Stimulated activated naive CD8-positive, alpha-beta T cell treated with anti-CD3 and anti-CD28 coated beads, Interleukin-15, Interleukin-2, amounts not matched to agents 100 U/mL and 50 U/mL, for 24 hours (primary cell): ENCODE measurements at places on chromosomes 11 and 22.

GRCh38 chr11:67997475-67997921 is 6.4 kb downstream of the UNC93B1 start:
- DNase-seq, result no peak

GRCh38 chr11:113407163-113407562 is 19.6 kb downstream of the ANKK1 start:
- no peak for DNase-seq

GRCh38 chr11:12106101-12106500 is 4.3 kb upstream of the MICAL2 start:
- DNase-seq, result no peak

DNA sequence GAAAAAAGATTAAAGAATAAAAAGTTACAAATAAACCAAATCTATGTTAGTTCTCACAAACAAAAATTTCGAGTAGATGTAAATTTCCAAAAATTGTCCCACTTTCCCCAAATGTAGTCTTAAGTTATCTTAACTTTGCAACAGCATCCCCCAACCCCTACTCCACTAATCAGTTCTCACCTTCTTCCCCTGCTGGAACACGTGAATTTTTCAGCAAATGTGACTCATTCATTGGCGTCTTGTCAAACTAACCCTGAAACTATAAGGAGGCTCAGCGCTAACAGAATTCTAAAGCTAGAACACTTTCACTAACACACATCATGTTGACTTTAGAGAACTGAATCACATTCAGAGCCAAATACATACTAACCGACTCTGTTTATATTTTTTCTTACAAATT is 46.1 kb downstream of the PHF21A start:
- no peak for DNase-seq

DNA sequence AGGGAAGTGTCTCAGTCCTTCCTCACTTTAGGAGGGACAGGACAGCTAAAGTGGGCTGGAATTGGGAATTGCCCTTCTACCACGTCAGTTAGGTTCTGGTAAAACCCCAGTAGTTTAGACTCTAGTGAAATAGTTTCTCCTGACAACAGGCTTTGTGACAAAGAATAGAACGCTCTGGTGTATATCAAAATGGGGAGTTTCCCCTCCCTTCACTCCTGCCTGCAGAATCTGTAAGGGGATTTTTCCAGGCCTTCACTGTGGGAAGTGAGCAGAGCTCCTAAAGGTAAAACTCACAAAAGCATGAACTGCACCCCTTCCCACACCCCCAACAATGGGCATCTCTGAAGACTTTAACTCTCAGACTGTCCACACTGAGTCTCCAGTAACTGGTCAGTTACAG is 460.9 kb upstream of the LRRC4C start:
- DNase-seq, result no peak

DNA sequence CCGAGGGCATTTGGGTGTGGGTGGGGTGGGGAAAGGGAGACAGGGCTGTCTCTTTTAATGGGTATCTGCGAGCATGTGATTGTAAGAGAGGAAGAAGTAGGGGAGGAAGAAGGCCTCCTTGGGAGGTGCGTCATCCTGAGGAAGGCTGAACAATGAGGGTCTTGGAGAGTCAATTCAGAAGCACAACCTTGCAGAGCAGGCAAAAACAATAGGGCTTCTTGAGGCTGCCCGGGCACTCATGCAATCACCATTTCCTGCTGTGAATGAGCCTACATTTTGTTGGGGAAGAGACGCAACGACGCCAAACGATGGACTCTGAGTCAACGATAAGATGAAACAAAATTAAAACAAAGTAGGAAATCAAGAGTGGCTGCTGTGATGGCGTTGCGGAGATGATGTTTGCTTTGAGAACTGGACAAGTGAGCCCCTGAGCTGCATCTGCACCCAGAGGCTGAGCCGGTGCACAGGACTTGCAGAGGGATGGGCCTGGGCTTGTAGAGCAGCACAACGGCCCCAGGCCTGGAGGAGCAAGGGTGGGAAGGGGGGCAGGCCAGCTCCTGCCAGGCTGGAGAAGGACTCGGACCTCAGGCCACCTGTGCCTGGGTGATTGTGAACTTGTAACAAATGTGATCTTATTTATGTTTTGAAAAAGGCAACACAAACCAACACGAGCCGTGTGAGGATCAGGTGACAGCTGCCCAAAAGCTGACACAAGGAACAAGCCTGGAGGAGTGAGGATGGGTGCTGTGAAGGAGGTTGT is 92.3 kb upstream of the B3GAT1 start:
- DNase-seq, result no peak

DNA sequence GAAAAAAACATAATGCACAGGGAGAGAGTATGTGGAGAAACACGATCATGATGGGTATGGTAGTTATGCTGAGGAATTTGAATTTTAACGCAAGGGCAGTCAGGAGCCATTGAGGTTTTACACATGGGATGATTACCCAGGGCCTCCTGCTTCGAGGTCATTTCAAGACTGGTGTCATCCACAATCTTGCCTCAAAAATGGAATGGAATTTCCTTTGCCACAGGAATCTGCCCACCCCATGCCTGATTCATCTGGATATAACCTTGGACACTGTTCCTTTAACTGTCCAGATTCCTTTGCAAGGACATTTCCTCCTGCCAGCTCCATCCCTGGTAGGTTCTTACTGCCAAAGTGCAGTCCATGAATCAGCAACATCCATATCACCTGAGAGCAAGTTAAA is 655.9 kb upstream of the TENM4 start:
- no peak for DNase-seq

DNA sequence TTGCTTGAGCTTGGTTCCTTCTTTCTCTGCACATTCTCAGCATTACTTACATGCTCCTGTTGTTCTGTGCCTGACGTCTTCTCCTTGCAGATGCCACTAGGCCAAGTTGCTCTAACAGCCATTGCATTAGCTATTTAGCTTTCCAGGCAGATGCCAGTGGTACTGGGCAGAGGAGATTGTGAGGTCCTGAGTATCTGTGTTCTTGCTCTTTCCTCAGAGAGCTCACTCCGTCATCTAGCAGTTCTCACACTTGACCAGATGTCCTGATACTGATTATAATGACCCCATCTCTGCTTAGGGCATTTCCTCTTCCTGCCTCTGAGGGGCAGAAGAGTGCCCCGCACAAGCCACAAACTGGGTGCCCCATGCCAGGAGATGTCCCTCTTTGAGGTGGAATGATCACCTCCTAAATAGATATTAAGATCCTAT is 30.7 kb downstream of the ARHGAP1 start:
- no peak for DNase-seq

GRCh38 chr22:24681236-24681635 is 78.2 kb downstream of the GGT1 start:
- DNase-seq, result no peak

GRCh38 chr22:32920032-32920628 is 118.6 kb downstream of the TIMP3 start:
- DNase-seq, result no peak

GRCh38 chr11:9231848-9232177 is 33.3 kb downstream of the DENND5A start:
- DNase-seq, result no peak

GRCh38 chr22:35128637-35129036 is 62.7 kb downstream of the ISX start:
- no peak for DNase-seq

DNA sequence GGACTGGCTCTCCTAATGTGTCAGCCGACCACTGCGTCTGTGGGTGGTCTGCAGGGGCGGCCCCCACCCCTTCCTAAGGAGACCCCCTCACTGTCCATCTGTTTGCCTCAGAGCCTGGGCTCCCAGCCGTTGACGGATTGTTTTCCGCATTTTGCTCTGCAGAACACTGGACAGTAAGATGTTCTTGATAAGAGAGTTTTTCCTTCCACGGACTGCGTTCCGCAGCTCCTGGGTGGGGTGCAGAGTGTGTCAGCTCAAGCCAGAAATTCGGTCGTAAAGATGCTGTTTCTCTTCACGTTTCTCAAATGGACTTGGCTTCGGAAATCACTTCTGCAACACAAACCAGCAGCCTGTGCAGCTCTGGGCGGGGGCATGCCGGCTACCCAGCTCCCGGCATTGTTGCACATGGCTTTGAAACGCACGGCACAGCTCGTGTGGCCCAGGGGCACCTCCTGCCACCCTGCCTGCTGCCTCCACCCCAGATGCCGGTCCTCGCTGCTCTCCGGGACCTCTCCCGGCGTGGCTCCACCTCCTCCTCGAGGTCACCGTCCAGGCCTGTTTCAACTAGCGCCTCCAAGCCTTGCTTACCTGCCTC is 2.9 kb upstream of the MRGPRG start:
- no peak for DNase-seq

DNA sequence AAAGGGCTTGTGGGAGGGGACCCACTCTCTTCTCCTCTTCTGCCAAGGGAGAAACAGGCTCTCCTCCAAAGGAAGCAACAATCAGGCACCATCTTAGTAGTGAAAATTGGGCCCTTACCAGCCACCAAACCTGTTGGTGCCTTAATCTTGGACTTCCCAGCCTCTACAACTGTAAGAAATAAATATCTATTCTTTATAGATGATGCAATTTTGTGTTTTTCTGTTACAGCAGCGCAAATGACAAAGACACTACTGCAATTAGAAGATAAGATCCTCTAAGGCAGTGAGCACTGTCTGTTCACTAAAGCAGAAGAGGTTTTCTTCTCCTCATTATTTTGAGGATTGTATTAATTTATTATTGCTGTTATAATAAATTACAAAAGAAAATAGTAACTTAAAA is 691.4 kb upstream of the CCDC179 start:
- no peak for DNase-seq

- no peak for DNase-seq
Measured at GRCh38 chr11:34192481-34193401, 87.3 kb downstream of the NAT10 start.

- no peak for DNase-seq
Measured at GRCh38 chr11:27388001-27388400, 25.0 kb upstream of the CCDC34 start.

DNA sequence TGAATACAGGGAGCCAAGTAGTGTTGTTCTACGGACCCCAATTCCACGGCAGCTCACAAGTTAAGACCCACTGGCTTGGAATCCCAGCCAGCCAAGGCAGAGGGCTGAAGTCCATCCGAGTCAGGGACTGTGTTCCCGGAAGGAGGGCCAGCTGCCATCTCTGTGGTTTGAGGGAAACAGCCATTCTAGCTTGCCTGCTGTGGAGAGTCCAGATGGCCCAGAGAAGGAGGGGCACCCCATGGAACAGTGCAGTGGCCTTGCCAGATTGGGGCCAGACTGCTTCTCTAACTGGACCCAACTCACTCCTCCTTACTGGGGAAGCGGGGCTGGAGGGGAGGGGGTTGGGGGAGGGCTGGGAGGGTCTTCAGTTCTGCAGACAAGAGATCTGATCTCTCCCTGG is 156.4 kb downstream of the FAM181B start:
- DNase-seq, result no peak

- DNase-seq, result no peak
Measured at GRCh38 chr11:106172386-106172991, 95.0 kb downstream of the AASDHPPT start.

GRCh38 chr22:19876941-19877625 is 22.4 kb upstream of the GNB1L start:
- no peak for DNase-seq
